ENCODE measurements at places on chromosomes 7 and 10. TPM values are rescaled to one million over a fixed set of nuclear protein-coding genes. Genes with fewer than 3 reads are reported as not detected.

Gene ERCC6
- total RNA-seq: 23.5 TPM

GRCh38 chr7:78787854-78788253, 665.6 kb downstream of the MAGI2 start:
- DNase-seq: no peak
- H3K4me3 ChIP-seq: no peak overlapping the region
- no peaks in the 10 kb centered on the region for H3K36me3 ChIP-seq
- no peaks in the 10 kb centered on the region for H3K27me3 ChIP-seq
- H3K4me1 ChIP-seq: no peaks in the 10 kb centered on the region

GRCh38 chr7:114481999-114482398, 67.4 kb downstream of the FOXP2 start:
- DNase-seq: no peak
- H3K27me3 ChIP-seq: no peaks in the 10 kb centered on the region
- H3K36me3 ChIP-seq: no peaks in the 10 kb centered on the region
- H3K4me1 ChIP-seq: no peaks in the 10 kb centered on the region
- no peak overlapping the region for H3K4me3 ChIP-seq

DNA sequence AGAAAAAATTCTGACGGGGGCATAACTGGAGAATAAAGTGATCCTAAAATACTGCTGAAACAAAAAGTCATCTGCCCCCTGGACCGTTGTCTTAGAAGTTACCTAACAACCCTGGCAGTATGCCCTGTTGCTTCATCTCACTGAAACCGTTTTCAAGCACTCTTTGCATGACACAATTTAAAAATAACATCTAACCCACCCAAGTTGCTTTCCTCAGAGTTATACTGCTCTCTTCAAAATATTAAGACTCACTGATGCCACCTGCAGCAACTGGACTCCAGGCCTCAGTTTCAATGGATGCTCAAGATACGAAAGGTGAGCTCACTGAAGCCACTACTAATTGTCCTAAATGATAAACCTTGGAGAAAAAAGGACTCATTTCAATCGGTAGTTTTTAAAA, 57.4 kb downstream of the CDK6 start:
- peaks cover 25% of the 10 kb centered on the region for H3K4me1 ChIP-seq
- no peak overlapping the region for H3K4me3 ChIP-seq
